ENCODE measurements at places on chromosomes 12 and 14.

DNA sequence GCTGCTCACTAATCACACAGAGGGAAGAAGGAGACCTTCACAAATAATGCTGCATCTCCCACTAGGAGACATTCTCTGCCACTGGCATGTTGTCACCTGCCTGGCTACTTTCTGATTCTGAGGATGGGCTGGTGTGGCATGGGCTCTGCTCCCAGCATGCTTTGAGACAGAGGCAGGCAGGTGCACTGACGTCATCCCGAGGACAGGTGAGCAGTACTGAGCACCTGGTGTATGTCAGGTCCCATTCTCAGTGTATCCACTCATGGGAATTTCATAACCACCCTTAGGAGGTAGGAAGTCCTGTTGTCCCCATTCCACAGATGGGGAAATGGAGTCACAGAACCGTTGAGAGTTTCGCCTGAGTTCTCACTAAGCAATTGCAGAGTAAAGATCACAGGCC is 597.9 kb downstream of the VRK1 start:
- no peak for DNase-seq

- no peak for DNase-seq
Measured at GRCh38 chr14:87869619-87870583, 123.1 kb downstream of the GALC start.

DNA sequence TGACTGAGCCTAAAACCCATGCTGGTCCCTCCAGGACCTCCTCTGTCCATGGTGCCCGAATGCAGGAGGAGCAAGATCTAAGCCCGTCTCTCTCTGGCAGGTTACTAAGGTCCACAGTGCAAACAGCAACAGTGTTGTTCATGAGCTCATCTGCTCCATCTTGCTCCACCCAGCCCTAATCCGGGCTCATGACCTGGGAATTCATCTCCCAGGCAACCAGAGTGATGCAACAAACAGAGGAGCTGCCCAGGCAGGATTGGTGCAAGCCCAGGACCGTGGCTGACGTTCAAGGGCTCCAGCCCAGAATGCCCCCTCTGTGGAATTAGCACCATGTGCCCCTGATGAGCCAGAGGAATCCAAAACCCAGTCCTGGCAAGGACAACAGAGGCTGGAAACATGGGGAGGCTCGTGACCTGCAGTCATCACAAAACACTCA is 29.9 kb downstream of the HSPB8 start:
- no peak for DNase-seq

GRCh38 chr14:102078831-102079699 is 7.8 kb downstream of the HSP90AA1 start:
- no peak for DNase-seq

- DNase-seq, result no peak
Measured at GRCh38 chr12:52382854-52383253, 2.6 kb downstream of the KRT84 start.

- no peak for DNase-seq
Measured at GRCh38 chr12:49959685-49960473, 1.8 kb upstream of the AQP5 start.

- DNase-seq, result no peak
Measured at GRCh38 chr12:2582631-2583030, 212.1 kb upstream of the FKBP4 start.

GRCh38 chr12:118925407-118925806 is 55.9 kb upstream of the SRRM4 start:
- no peak for DNase-seq

GRCh38 chr14:103141117-103141796 is 18.0 kb downstream of the TNFAIP2 start:
- no peak for DNase-seq

DNA sequence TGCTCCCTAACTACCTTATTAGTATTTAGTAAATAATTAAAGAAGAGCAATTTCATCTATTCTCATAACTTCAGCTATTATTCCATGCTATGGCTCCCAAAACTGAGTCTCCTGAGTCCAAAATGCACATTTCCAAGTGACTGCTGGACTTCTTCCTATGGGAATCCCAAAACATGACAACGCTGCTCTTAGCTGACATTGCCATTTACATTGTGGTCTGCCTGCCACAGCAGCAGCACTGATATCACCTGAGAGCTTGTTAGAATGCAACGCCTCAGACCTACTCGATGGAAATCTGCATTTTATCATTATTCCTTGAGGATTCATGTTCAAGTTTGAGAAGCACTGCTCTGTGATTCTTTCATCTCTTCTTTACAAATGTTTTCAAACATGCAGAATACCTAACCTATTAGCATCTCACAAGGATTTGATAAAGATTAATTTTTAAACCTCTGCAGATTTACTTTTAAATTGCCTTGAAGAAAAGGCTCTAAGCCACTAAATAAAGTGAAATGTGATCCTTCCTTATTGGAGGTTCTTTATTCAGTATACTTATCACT is 77.7 kb downstream of the SEC23A start:
- no peak for DNase-seq
